ENCODE measurements at places on chromosomes 7 and 10.

DNA sequence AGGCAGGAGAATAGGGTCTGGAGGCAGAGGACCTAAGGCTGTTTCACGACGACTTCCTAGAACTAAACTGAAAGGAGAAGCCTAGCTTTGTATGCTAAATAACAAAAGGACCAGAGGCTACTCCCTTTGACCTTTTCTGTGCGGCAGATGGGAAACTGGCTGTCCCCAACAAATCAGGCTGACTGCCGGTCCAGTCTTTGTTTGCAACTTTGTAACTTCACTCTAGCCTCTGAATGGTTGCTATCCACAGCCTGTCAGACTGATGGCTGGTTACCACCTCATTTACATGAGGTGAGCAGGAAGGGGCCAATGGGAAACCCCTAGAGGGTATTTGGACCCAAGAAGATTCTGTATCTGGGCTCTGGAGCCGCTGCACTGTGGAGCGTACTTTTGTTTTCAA is 132.6 kb upstream of the SHH start:
- no peak for DNase-seq

- DNase-seq = no peak
Observed at GRCh38 chr10:63437116-63437949, 28.4 kb downstream of the JMJD1C start.

DNA sequence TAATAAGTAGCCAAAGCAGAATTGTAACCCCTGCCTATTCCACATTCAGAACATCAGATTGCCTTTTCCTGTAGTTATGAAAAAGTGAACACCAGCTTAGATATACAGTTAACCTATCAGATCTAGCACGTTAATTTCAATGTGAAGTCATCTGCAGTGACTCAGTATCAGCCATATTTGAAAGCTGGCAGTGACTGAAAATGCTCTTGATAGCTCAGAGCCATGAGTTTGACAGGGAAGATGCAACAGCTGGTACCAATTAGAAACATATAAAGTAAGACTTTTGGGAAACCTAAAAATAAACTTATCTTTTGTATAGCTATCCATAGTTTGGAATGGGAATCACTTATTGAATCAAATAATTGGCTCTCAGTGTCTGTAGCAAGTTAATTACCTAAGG is 284.1 kb upstream of the NPSR1 start:
- DNase-seq = no peak

DNA sequence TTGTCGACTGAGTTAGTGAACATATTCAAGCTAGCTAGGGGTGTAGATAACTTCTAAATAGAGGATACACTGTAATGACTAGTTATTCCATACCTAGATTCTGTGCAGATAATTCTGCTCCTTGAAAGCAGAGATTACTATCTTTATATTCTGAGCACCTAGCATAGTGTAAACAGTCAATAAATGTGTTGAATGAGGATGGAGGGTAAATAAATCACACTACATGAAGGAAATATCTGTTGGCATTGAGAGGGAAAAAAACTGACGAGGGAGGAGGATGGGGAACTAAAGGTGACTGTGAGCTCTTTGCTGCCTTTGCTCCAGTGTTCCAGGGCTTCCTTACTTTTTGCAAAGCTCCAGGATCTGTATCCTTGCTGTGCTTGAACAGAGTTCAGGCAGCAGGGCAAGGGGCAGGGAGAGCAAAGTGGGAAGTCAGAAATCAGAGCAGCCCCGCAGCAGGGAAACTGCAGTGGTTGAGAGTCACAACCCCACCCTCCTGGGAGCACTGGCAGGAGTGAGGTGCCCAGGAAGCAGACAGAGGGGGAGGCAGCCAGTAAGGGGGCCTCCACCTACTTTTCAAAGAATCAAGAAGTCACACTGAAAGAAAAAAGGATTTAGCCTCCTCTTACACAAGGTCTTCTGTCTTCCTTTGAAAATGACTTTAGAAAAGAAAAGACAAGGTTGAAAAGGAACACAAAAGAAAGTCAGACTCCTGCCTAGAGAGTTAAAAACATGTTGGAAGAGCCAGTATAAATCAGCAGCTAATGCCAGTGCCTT is 71.8 kb upstream of the LRRN3 start:
- DNase-seq = no peak

GRCh38 chr7:6571160-6571779 is 6.0 kb upstream of the ZDHHC4 start:
- no peak for DNase-seq

DNA sequence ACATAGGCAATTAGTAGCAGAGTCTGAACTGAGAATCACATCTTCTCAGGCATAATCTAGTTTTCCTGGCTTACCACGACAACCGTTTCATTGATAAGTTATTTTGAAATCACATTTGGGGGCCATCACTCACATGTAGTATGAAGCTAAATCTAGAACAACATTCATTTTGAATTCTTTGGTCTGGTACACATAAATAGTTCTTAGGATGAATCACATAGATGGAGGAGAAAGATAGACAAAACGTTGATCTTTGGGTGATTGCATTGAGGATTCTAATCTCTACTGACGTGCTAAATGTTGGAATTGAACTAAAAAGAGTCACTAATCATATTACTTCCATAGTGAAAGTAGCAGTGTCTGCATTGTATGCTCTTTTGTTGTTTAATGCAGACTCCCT is 1022.6 kb downstream of the LRMDA start:
- DNase-seq = no peak
